Stimulated activated CD8-positive, alpha-beta memory T cell treated with anti-CD3 and anti-CD28 coated beads, Interleukin-7, amount 100 ng/mL, for 24 hours (primary cell): ENCODE measurements at places on chromosomes 13 and 19.

GRCh38 chr19:48513289-48514122 lies 1.9 kb upstream of the LMTK3 start:
- DNase-seq: no peak

DNA sequence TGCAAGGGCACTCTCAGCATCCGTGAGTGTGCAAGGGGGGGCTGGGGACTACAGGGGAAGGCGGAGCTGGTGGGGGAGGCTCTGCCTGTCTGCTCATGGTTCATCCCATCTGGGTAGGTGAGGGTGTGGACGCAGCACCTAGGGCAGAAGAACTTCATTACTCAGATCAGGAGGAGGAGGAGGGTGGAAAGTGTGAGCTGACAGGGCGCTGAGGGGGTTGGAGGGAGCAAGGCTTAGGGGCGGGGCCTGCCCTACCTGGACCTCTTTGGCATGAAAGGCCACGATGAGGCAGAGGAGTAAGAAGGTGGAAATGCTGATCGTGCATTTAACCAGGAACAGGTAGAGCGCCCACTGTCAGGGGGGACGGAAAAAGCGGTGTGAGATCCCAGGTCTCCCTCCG lies 4.5 kb downstream of the KCNN4 start:
- no peak for DNase-seq

DNA sequence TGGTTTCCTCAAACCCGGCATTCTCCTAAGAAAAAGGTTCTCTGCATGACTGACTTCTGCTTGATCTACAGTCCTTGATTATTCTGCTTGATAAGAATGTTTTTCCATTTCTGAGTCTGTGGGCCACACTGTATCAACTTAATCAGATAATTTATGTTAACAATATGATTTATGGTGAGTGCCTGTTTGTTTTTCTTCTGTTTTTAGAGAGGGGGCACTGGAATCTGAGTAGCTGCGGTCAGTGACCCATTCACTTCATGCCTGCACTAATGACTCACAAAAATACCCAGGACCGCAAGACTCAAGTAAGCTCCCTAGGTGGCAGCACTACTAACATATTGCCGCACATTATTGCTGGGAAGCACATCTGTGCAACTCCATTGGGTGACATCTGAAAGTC lies 542.3 kb upstream of the ATXN8OS start:
- DNase-seq: no peak

GRCh38 chr19:2266183-2266993 lies 10.2 kb upstream of the JSRP1 start:
- no peak for DNase-seq

DNA sequence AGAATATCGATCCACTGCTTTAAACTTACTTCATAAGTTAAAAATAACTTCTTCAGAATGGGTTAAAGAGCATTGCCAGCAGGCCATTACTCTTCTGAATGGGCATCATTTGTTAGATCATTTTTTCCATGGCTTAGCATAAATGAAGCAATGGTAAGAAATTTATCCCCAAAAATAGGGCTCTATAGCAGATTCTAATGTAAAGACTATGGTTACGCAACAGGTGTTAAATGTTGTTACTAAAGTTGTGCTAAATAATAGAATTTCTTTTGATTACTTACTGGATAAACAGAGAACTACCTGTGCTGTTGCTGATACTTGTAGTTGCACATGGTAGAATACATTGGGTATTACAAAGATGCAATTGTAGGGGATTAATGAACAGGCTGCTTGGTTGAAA lies 15.9 kb upstream of the ZNF98 start:
- DNase-seq: no peak

- no peak for DNase-seq
These were observed 924 bp downstream of the RGCC start for GRCh38 chr13:41458187-41458760.

- DNase-seq: no peak
These were observed 2318.0 kb downstream of the PCDH9 start for GRCh38 chr13:64912141-64912540.

- DNase-seq: no peak
These were observed 48.7 kb upstream of the PCCA start for GRCh38 chr13:100040196-100040595.

GRCh38 chr13:29835280-29836061 lies 14.9 kb downstream of the UBL3 start:
- DNase-seq: no peak

DNA sequence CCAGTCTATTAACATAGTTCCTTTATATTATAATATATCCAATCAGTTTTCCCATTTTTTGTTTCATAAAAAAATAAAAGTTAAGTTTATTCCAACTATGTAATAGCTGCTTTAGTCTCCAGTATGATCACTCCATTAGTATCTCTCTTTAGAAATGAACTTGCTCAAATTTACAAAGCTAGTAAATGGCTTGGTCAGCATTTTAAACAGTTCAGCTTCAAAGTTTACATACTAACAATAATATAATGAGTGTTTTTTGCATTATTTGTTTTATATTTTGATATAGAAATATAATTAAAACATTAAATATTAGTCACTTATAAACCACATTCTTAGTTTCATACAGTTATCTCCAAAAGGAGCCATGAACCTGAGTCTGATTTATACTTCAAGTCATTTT lies 1073.8 kb downstream of the SLITRK5 start:
- no peak for DNase-seq

- DNase-seq: no peak
These were observed 32.9 kb downstream of the FLT3 start for GRCh38 chr13:28067491-28067890.

DNA sequence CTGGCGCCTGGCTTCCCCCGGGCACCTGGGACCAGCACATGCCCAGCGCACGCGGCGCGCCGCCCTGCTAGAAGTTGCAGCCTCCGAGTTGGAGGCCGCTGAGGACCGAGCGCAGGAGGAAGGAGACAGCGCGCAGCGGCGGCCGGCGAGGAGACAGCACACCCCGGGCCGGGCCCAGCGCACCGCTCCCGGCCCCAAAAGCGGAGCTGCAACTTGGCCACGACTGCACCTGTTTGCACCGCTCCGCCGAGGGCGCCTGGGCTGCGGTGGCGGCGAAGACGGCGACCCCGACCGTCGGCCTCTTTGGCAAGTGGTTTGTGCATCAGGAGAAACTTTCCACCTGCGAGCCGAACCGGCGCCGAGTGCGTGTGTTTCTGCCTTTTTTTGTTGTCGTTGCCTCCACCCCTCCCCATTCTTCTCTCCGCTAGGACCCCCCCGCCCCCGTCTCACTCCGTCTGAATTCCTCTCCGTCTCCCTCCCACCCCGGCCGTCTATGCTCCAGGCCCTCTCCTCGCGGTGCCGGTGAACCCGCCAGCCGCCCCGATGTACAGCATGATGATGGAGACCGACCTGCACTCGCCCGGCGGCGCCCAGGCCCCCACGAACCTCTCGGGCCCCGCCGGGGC lies at the start of gene SOX1:
SOX1 (plus strand) TSS at position 34 of the 626 bp plus-strand sequence; CDS start at position 544, 510 bp downstream.
- DNase-seq: no peak

DNA sequence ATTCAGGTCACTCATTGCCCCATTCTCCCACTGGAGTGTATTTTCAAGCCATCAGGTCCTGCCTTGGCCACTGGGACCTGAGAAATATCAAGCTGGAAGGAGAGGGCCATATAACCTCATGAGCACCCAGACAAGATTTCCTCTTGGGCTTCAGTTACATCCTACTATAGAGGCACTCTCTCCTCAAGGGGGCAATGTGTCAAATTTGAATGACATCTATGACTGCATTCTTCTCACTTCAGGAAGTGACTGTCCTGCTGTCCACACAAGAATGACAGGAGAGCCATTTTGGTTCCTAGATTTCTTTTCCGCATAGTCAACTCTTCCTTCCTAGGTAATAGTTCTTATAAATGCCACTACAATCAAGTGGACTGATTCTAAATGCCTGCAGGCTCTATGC lies 416.2 kb downstream of the DIAPH3 start:
- no peak for DNase-seq

GRCh38 chr19:38944981-38945506 lies 14.3 kb downstream of the MRPS12 start:
- DNase-seq: no peak

- DNase-seq: no peak
These were observed 319.0 kb downstream of the KCNRG start for GRCh38 chr13:50334115-50334778.

DNA sequence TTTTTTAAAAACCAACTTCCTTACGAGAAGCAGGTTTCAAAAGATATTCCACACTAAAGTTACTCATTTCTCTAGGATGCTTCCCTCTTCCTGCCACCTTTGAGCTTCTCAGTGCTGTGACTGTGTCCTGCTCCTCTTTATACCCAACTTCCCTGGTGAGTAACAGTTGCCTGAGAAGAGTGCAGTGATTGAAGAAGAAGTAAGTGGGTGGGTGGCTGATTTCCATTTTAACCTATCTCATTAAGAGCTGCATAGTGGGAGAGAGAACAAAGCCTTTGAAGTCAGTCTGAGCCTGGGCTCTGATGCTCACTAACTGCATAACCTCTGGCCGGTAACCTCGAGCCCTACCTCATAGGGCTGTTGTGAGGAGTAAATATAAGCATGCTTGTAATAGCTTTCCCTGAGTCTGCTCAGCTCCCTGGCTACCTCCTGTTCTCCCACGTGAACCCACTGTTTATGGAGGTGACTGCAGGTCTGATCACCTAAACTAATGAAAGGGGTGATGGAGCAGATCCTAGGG lies 977.3 kb downstream of the UQCRFS1 start:
- no peak for DNase-seq

- DNase-seq: no peak
These were observed 10.5 kb downstream of the COMP start for GRCh38 chr19:18780631-18781030.

DNA sequence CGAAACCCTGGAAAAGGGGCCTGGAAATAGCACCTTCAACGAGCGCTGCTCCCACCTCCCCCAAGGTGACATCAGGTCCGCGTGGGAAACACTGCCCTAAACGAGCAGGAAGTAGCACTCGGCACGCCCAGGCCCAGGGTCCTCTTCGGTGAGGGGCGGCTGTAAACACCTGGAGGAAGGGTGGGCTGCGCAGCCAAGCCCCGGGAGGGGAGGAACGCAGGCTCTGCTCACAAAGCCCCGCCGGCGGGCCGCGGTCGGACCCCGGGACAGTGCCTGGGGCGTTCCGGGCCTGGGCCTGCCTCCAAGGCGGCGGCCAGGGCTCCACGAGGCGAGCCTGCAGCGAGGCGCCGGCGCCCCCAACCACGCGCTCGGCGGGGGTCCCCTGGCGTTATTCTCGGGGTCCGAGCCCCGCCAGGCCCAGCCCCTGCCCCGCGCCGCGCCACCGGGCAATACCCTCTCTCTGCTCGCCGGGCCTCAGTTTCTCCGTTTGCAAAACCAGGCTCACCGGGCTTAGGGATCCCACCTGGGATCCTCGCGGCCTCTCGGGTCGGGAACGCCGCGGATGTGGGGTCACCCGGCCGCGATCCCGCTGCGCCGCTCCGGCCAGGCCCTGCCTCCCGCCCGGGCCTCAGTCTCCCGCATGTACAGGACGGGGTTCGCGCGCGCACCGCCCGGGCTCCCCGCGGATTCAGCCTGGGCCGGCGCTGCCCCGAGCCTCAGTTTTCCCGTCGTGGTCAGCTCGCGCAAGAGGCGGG lies 630 bp downstream of the RNF126 start:
- peak; percentile 53 for DNase-seq

DNA sequence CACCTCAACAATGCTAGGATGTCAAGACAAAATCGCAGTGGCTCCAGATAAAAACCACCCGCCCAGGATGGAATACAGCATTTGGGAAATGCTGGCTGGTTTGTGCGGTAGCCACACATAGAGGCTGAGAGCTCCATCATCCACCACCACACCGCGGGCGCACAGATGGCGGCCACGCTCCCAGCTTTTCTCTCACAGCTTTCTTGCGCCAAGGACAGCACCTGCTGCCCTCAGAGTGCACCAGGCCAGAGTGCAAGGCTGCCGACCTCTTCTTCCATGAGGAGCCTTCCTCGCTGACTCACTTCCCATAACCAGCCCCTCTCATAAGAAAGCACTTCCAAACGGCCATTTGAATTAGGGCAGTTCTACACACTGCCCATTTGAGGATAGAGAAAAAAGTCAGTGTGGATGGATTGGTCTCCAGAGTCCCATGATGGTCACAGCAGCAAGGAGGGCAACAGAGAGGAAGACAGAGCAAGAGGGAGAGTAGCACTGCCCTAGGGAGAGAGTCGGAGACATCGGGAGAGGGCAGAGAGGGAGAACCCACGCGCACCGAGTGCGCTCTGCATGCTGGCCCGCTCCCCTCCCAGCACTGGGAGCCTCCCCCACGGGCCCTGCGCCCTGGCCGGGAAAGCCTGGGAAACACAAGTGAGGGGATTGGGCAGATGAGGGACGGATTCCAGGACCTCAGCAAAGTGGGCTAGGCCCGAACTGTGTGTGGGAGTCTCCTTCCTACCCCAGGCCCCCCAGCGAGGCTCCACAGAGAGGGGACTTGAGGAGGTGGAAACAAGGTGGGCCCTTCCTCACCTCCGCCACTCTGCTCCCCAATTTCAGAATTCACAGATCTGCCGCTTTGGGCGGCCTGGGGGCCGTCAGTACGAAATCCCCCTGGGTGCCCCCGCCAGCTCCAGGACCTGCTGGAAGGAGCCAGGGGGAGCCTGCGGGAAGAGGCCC lies 156.9 kb downstream of the USP12 start:
- no peak for DNase-seq

DNA sequence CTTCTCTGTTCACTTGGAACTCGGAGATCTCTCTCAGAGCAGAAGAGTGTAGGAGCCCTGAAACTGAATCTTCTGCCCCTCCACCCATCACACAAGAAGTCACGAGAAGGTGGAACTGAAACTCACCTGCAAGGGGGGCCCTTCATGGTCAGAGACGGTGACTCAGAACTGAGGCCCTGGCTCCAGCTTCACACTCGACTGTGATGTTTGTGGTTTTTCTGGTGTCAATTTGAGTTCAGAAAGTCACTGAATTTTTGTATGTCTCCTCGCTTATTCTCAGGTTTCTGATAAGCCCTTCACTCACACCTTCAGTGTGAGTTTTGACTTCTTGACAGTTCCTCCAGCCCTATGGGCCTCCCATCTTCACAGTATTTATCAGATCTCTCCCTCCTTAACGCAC lies 23.1 kb downstream of the SIGLEC5 start:
- DNase-seq: no peak

DNA sequence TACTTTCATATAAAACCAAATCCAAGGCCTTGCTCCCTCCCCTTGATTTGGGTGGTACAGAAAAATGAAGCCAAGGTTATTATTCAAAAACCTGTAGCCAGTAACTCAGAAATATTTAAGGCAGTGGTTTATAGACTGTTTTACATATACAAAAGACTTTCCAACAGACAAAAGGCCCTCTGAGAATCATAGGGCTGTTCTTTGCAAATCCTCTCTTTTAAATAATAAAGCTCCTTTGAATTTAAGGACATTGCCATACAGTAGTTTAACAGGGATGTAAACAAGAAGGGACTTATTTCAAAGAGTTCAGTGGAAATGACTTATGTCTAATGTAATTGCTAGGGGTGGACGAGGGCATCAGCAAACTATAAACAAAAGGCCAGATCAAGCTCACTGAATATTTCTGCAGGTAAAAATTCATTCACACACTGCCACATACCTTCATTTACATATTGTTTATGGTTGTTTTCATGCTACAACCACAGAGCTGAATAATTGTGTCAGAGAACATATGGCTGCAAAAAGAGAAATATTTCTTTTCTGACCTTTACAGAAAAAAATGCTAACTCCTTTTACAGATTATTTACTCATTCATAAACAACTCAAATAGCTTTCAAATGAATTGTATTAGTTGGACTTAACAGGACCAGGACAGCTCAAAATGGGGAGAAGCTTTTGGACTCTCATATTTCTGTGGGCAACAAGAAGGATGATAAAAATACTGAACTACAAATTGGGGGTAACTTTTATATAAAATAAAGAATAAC lies 665.6 kb downstream of the SLITRK1 start:
- DNase-seq: no peak

GRCh38 chr13:69524459-69525150 lies 583.0 kb upstream of the ATXN8OS start:
- no peak for DNase-seq

GRCh38 chr19:31974941-31975340 lies 370.5 kb upstream of the ZNF507 start:
- DNase-seq: no peak
